ENCODE measurements at places on chromosomes 12 and 14. TPM values are rescaled to one million over a fixed set of nuclear protein-coding genes. Genes with fewer than 3 reads are reported as not detected.

C12orf56 gene
- polyA plus RNA-seq, result not detected

PDE3A gene
- polyA plus RNA-seq, result 46.7 TPM

AQP2 gene
- polyA plus RNA-seq, result not detected

- no peak for DNase-seq
These were observed 49.9 kb upstream of the ZDHHC17 start for GRCh38 chr12:76713986-76714385.

- no peak for DNase-seq
These were observed 243.7 kb downstream of the SLC16A7 start for GRCh38 chr12:59839514-59839913.

DNA sequence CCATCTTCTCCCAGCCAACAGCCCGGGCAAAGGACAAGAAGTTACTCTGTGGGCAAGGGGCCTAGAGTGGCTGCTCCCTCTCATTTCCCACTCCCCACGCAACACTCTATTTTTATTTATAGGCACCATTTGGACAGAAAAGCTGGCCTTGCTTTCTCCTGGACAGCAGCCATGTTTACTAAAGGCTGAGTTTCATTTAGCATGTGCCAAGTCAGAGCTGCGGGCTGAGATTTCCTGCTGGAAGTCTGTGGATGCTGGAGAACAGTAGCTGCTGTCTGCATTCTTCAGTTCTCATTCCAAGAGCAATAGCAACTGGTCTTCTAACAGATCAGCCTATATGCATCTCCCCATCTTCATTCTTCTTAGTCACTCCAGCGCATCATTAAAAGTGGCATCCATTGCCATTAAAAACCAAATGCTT, 8.3 kb downstream of the COL2A1 start:
- no peak for DNase-seq

- DNase-seq, result no peak
These were observed 584.5 kb downstream of the SLC16A7 start for GRCh38 chr12:60180298-60180697.

GRCh38 chr12:23855813-23856212, 93.7 kb downstream of the SOX5 start:
- no peak for DNase-seq

DNA sequence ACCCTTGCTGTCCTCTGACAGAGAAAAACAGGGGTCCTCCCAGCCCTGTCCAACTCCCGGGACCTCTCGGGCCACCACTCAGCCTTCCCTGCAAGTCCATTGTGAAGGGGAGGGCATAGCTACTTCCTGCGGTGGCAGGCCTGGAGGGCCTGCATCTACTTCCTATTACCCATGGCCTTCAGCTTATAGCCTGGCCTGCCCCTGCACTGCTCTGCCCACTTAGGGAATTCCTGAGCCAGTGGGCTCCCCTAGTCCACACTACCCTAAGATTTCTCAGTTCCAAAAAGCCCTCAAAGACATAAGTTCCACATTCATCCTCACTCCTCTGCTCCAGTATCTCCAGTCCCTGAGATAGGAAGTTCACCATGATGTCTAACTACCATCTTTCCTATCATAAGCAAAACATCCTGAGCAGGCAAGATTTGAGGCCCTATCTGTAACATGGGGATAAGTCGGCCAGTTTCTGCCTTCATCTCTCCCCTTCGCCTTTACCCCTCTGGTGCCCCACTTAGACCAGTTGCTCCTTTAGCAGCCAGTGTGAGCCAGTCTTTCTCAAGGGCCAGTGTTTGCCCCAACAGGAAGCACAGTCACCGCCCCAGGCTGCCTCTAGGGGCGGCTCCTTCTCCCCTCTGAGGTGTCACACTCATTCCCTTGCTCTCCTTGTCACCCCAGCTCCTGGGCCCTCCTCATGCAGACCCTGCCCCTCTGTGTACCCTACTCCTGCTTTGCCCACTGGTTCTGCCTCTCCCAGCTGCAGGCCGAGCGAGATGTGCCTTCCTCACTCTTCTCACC, 10.9 kb downstream of the HDAC7 start:
- no peak for DNase-seq

All from heart left ventricle (tissue), 16 donors.